ENCODE measurements at places on chromosomes 1 and 21.

- no peak for DNase-seq
Observed at GRCh38 chr1:118960026-118960561, 28.0 kb downstream of the TBX15 start.

GRCh38 chr1:194268839-194269238, 1082.4 kb upstream of the B3GALT2 start:
- no peak for DNase-seq

- DNase-seq, result no peak
Observed at GRCh38 chr1:101243751-101244150, 6.9 kb downstream of the S1PR1 start.

DNA sequence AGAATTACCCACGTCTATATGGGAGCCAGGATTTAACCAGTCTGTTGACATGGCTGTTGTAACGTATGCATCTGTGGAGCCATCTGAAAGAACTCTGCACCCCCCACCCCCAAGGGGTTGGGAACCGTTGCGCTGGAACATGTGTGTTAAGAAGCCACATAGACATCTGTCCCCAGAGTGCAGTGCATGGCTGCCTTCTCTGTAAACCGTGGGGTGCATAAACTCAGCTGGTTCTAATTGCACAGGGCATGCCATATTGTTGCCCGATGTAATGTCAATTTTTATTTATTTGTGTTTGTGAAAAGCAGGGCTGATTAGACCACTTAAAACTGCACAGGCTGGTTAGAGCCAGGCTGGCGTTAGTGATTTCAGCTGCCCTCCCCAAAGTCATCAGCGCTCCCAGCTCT, 70.1 kb upstream of the ROR1 start:
- no peak for DNase-seq

- no peak for DNase-seq
Observed at GRCh38 chr1:173857363-173857917, 10.3 kb downstream of the GAS5 start.

- no peak for DNase-seq
Observed at GRCh38 chr1:101025283-101025656, 314 bp downstream of the DPH5 start.

DNA sequence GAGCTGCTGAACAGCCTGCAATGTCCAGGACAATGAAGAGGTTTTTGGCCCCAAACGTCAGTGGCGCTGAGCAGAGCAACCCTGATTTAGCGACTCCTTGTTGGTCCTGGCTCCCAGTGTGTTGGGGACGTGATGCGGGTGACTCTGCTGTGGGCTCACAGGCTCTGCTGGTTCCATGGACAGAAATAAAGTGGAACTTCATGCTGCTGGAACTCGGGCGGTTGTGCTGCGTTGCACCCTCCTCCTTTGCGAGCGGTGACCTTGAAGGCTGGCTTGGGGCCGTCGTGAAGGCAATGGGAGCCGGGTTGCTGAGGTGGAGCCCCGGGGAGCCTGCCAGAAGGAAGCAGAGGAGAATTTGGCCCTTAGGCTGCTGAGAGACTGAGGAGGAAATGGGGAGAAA, 122.6 kb upstream of the C1orf174 start:
- DNase-seq, result no peak

DNA sequence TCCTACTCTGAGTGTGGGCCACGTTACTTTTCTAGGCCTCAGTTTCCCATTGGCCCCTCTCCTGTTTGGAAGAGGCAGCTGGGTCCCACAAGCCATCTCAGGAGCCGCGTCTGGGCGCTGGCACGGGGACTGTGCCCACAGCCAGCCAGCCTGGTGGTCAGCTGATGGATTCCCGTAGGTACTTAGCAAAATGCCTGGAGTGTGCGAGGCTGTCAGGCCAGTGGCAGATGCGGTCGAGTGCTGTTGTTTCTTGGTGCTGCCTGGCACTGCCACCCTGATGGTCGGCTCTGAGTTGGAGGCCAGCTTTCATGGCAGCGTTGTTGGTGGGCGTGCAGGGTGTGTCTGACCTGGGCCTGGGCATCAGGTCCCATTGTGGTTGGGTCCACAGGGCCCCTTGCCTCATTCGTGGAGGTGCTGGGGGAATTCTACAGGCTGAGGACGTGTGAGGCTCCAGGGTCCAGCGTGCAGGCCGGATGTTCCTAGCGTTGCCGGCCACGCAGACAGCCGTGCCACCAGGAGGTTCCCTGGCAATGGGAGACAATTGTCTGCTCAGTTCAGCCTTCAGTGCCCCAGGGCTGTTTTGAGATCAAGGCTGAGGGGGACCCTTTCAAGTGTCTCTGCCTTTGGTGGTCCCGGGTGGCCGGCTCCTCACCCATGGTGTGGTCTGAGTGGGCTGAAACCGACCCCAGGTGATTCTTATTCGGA, 20.9 kb downstream of the SKI start:
- no peak for DNase-seq

All from stimulated activated CD8-positive, alpha-beta memory T cell treated with anti-CD3 and anti-CD28 coated beads, Interleukin-15, amount 100 ng/mL, for 24 hours (primary cell).